ENCODE measurements at places on chromosomes 4 and X.

DNA sequence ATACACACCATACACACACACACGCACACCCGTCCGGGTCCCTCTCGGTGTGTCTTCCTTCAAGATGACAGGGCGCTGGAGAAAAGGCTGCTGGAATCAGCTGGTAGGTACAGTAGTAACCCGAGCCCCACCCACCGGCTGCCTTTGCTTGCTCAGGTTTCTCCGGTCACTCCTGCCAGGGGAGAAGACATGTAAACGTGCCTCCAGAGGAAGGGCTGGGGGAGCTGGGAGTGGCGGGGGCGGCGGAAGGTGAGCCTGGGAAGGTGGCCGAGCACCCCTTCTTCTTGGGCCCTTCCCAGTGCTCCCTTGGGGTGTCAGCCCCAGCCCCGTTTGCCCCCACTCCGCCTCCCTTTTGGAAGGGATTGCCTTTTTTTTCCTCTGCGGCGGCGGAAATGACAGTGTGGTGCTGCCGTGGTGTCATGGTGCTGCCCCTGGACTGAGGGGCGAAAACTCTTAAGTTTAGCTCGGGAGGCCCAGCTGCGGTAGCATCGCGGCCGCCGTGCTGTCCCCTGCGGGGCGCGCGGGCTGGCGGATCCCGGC lies at the start of gene MID2:
Gene MID2, plus strand, starts transcription at position 169 of the 540 bp plus-strand sequence. CDS start 561 bp downstream, outside the sequence.
- peak; percentile 29 for DNase-seq

GRCh38 chr4:173159791-173160190 lies 8.8 kb upstream of the GALNT7 start:
- no peak for DNase-seq

DNA sequence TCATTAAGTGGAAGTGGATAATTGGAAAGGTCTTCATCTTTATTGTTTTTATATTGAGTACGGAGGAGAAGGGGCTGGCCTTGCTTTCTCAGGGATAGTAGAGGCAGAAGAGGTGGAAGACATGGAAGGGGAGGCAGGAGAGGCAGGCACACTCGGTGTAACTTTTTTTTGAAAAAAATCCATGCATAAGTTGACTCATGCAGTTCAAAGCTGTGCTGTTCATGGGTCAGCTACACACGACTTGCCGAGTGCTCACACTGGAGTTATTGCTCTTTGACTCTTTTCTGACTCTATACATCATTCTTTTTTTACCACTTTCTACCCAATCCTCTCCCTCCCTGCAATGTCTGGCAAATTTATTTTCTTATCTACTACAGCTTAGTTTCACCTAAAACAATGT lies 158.3 kb upstream of the AADAT start:
- DNase-seq = no peak

- no peak for DNase-seq
These were observed 58.1 kb downstream of the RPS3A start for GRCh38 chr4:151157543-151157942.

DNA sequence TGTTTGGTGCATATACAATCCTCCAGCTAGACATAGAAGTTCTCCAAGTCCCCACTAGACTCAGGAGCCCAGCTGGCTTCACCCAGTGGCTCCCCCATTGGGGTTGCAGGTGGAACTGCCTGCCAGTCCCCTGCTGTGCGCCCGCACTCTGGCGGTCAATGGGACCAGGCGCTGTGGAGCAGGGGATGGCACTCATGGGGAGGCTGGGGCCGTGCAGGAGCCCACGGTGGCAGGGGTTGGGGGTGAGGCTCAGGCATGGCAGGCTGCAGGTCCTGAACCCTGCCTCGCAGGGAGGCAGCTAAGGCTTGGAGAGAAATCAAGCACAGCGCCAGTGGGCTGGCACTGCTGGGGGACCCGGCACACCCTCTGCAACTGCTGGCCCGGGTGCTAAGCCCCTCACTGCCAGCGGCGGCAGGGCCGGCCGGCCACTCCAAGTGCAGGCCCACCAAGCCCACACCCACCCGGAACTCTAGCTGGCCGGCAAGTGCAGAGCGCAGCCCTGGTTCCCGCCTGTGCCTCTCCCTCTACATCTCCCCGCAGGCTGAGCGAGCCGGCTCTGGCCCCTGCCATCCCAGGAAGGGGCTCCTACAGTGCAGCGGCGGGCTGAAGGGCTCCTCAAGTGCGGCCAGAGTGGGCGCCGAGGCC lies 12.7 kb upstream of the TMPRSS11D start:
- no peak for DNase-seq

GRCh38 chr4:41878991-41879491 lies 56.2 kb upstream of the TMEM33 start:
- no peak for DNase-seq

DNA sequence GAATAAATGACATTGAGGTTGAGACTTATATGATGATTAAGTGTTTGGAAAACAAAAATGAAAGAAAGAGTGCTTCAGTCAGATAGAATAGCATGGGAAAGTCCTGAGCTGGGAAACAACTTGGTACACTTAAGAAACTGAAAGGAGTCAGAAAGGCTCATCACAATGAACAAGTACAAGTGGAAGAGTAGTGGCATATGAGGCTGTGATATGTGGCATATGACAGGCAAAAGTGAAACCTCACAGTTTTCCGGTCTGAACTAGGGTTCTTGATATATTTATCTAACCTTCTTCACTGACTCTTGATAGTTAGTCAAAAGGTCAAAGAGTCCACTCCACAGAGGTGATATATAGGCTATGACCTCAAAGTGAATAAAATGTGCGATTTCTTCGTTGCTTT lies 537.1 kb upstream of the CXorf51A start:
- DNase-seq = no peak

DNA sequence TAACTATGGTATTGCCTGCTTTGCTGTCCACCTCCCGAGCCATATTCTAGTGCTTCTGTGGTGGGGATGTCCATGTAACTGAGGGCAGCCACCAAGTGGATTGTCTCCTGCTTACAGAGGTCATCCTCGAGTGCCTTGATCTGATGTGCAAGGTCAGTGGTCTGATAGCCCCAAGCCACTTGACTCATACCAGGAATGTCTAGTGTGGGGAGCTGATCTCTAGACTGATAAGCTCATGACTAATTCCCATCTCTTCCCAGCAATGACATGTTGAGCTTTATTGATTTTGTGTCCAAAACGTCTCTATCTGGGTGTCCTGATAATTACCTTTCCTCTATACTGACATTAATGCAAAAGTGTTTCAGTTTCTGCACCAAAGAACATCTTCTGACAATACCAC lies 168.4 kb upstream of the WDR1 start:
- DNase-seq = no peak

DNA sequence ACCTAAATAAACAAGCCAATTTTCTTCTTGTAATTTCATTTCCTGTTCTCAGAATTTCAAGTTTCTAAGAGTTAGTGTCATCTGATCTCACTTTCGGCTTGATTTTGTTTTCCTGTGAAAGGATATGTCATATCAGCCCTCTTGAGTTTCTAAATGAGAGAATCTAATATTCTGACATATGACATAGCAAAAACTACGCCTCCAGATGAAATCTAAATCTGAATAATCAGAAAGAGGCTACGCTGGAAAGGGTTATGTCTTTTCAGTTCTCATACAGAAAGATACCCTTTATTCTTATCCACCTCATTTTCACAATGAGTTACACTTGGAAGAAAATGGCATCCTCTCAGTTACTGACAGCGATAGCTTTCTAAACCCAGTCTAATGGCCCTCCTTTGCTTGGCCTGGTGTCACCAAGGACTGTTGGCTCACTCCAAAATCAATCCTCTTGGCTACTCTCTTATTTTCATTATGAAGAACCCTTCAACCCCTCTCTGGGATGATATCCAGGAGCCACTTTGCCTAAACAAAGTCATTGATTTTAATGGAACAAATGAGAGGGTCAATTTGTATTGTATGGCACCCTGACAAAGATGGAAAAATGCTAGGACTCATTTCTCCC lies 65.6 kb downstream of the ASB9 start:
- DNase-seq = no peak

GRCh38 chrX:151958101-151958500 lies 16.4 kb downstream of the GABRE start:
- DNase-seq = no peak

- DNase-seq = peak; percentile 23
These were observed 94.2 kb downstream of the MAOA start for GRCh38 chrX:43750248-43750676.

DNA sequence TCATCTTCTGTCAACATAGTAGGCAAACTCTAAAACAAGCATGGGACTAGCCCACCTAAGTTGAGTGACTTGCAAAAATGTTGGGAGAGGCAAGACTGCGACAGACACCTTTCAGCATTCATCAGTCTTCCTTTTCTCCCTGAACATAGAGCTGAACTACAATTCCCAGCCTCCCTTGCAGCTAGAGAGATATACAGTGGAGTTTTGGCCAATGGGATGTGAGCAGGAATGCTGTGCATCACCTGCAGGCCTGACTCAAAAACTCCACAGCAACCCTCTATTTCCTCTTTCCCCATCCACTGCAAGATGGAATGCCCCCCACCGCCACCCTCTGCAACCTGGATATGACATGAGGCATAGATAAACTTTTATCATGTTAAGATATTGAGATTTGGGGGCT lies 66.5 kb downstream of the PDHA1 start:
- no peak for DNase-seq

GRCh38 chr4:41814565-41814964 lies 66.0 kb upstream of the PHOX2B start:
- no peak for DNase-seq

- no peak for DNase-seq
These were observed 98.6 kb downstream of the MGST2 start for GRCh38 chr4:139764182-139764581.

- DNase-seq = no peak
These were observed 351 bp upstream of the SLC30A9 start for GRCh38 chr4:41989994-41990364.

- DNase-seq = no peak
These were observed 229.1 kb upstream of the PITX2 start for GRCh38 chr4:110851989-110852388.

GRCh38 chrX:15468036-15468435 lies 25.1 kb downstream of the PIR start:
- DNase-seq = no peak

All from stimulated activated CD4-positive, alpha-beta T cell treated with anti-CD3 and anti-CD28 coated beads, Interleukin-12 subunit alpha, Interleukin-12 subunit beta, amount 100 ng/mL, for 48 hours (primary cell).